ENCODE measurements at places on chromosomes 1 and 21.

- peak; percentile 41 for DNase-seq
Observed at GRCh38 chr1:30888391-30888790, 20.2 kb downstream of the SDC3 start.

DNA sequence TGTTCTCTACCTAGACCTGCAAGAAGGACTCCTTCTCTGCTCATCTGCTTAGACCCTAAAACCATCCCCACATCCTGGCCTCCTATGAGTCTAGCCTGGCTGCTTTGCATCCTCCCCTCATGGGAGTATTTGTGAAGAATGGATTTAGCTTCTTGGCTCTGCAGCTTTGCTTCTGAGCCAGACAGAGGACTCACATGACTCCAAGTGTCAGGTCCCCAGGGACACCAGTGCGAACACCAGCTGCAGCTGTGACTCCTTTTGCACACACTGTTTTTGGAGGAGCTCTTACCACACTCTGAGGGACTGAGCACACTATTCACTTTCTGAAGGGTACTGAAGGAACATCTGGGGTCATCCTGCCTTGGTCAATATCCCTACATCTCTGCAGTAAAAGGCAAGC is 131.8 kb upstream of the SGIP1 start:
- peak; percentile 52 for DNase-seq

- no peak for DNase-seq
Observed at GRCh38 chr1:52225174-52225573, 83.3 kb downstream of the ZFYVE9 start.

DNA sequence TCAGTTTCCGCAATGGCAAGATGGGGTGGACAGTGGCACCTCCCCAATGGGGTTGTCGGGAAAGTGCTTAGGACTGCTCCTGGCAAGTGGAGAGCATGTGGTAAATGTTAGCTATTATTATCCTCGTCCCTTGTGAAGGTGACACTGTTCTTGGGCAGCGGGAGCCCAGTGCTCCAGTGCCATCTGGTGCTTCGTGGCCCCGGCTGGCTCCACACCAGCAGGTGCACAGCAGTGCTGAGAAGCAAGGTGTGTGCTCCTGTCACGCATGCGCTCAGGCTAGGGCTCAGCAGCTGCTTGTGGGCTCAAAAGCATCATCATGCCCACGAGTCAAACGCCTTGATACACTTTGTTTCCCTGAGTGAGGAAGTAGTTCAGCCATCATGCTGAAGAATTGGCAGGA is 24.9 kb upstream of the KCNC4 start:
- no peak for DNase-seq

DNA sequence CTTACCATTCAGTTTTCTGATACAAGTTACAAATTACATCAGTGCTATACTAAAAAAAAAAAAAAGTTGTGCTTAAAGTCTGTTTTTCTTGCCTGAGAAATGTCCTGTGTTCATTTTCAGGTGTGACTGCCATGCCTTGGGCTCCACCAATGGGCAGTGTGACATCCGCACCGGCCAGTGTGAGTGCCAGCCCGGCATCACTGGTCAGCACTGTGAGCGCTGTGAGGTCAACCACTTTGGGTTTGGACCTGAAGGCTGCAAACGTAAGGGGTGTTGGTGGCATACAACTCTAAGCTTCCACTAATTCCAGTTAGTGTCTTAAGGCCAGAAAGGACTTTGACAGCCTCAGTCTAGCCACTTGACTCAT is 60.1 kb upstream of the LAMC2 start:
- no peak for DNase-seq

- DNase-seq = no peak
Observed at GRCh38 chr1:205441318-205441633, 14.6 kb downstream of the BLACAT1 start.

DNA sequence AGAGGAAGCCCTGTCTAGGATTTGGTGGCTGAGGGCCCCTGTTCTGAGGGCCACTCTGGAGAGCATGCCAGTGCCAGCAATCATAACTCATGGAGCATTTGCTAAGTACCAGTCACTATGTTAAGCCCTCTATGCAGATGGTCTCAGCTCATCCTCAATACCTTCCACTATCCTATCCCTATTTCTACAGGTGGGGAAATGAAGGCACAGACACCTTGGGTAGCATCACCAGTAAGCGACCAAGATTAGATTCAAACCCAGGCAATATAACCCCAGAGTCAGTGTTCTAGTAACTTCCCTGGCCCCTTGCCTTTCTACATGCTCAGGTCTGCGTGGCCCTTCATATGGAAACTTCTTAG is 7.9 kb upstream of the NBPF1 start:
- no peak for DNase-seq

DNA sequence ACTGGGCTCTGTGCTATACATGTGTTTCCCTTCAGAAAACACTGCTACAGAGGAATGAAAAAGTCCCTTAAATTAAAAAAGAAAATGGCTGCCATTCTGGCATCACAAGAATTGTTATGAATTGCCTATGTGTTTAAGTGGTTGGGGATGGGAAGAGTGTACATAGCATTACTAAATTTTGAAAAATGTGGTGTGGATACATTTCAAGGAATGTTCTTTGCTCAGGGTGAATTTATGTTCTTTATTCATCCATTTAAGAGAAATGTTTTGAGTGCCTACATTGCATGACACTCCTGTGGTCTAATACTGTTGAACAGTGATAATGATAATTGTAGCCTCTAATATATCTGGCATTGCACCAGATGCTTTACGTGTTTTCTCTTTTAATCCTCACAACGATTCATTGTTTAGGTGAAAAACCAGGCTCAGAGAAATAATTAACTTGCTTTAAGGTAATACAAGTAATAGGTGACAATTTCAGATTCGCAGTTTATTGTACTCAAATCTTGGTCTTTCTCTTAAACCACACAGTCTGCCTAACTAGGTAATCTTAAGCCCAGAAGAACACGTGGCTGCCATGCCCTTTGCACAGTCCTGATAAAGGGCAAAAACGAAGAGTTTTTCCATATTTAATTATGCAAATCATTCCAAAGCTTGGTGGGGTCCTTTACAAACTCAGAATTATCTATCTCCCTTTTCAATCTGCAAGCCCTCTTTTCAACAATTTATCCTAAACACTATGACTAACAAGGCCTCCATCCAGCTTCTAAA is 31.5 kb downstream of the DPT start:
- no peak for DNase-seq
